ENCODE measurements at places on chromosomes 12 and 14.

- DNase-seq = peak; percentile 80
Observed at GRCh38 chr14:24806061-24806678, 172.2 kb upstream of the GZMB start.

GRCh38 chr14:58815161-58815701 lies 177.5 kb downstream of the DACT1 start:
- no peak for DNase-seq

DNA sequence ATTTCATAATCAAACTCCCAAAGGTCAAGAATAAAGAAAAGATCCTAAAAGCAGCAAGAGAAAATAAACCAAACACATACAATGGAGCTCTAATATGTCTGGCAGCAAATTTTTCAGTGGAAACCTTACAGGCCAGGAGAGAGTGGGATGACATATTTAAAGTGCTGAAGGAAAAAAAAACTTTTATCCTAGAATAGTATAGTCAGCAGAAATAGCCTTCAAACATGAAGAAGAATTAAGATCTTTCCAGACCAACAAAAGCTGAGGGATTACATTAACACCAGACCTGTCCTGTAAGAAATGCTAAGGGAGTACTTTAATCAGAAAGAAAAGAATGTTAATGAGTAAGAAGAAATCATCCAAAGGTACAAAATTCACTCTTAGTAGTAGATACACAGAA lies 215.7 kb upstream of the IGF1 start:
- no peak for DNase-seq

DNA sequence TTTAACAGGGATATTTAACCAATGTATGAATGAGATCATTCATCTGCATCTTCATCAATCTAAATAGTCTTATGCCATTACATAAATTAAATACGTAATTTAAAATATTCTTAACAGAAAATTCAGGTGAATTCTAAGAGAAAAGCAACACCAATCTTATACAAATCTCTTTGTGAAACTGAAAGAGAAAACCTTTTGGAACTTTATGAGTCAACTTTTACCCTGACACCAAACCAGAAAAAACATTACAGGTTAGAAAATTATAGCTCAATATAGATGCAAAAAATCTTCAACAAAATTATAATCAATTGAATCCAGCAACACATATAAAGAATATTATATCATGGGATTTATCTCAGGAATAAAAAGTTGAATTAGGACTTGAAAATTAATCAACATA lies 3.4 kb downstream of the GLIPR1L1 start:
- DNase-seq = no peak

- no peak for DNase-seq
Observed at GRCh38 chr14:44010595-44010994, 496.5 kb downstream of the FSCB start.

GRCh38 chr12:50021031-50021430 lies 4.3 kb downstream of the RACGAP1 start:
- DNase-seq = no peak

DNA sequence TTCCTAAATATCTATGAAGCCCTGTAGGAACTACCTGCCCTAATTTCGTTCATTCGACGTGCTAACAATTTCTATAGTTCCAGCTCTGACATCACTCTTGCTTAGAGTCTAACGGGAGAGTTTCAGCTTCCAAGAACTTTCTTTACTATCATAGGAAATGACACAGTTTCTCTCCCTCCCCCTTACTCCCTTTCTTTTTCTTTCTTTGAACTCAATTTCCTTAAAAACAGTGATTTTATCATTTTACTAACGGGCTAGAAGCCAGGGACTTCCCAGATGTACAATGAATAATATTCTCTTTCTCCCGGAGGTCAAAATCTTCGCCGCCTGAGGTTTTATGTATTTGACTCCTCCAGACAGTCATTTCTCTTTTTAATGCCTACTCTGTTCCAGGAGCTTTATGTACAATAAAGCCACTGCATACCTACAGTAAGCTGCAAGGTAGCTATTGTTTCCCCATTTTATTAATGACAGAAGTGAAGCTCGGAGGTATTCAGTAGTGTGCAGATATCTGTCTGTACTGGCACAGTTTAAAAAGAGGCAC lies 15.7 kb downstream of the SMCO2 start:
- no peak for DNase-seq

DNA sequence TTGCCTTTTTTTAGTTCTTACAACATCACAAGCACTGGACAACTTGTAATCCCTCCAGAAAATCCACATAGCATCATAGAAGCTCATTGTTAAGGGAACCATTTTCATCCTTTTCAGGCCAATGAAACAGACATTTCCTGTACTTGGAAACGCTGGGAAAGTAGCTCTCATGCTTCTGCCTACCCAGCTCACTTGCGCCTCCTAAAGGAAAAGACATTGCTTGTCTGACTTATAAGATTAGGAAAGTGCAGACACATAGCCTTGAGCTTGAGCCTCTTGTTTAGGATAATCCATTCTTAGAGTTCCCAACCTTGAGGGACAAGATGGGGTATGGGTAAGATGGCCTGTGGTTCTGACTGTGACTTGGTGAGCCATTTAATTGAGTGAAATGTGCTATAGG lies 589.5 kb downstream of the NOVA1 start:
- peak; percentile 85 for DNase-seq

- DNase-seq = no peak
Observed at GRCh38 chr14:20409226-20409625, 4.1 kb downstream of the TEP1 start.

DNA sequence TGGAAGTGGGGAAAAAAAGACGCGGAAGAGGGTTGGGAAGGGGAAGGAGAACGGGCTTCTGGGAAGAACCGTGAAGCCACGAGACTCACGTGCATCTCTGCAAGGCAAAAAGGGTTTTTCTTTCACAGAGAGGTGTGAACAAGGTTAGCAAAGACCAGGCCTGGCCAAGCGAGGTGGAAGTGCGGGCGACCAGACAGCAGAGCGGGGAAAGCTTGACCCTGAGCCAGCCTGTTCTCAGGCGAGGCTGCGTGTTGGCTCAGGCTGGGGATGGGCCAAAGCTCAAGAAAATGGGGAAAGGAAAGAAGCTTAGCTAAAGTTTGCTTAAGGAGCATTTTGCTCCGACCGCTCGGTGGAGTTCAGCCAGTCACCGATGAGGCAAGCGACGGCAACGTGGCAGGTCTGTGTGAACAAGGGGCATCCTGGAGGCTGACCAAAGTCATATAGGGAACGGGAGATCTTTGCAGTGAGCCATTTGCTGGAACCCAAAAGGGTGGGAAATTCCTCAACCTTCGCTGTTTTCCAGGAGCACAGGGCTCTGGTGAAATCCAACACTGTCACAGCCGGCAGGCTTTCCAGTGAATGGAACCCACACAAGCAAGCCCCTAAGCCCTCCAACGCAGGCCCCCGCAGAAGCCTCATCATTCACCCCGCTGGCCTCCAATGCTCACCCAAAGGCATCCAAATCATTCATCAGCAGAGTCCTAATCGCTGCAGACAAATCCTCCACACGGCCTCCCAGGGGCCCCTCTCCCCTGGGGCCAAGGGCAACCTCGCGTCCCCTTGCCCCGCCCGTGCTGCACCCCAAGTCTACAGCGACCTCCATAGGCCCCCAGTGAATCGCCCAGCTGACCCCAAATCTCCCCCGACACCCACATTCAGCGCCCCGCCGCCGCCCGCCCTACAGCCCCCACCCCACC lies 754 bp downstream of the ZNF605 start:
- DNase-seq = peak; percentile 84

GRCh38 chr12:105968025-105968424 lies 170.7 kb downstream of the NUAK1 start:
- no peak for DNase-seq

GRCh38 chr12:67540920-67541624 lies 107.5 kb upstream of the DYRK2 start:
- no peak for DNase-seq

DNA sequence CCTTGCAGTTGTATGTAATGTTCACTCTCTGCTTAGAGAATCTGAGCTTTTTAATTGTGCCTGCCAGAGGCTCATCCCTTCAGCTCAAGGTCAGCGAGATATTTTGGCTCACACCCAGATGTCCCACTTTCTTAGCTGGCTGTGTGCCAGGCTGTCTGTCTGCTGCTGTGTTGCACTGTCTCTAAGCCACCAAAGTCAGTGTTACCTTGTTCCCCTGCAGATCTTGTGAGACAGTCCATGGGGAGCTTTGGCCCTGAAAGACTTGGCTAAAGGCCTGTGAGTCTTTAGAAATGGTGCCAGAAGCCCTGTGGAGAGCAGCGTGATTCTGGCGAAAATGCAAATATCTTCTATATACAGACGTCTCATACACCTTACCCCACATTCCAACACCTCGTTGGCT lies 293.7 kb downstream of the TTC6 start:
- DNase-seq = peak; percentile 16

- DNase-seq = no peak
Observed at GRCh38 chr12:126950266-126950665, 1316.7 kb upstream of the TMEM132C start.

- no peak for DNase-seq
Observed at GRCh38 chr12:117134059-117134458, 34.8 kb upstream of the TESC start.

GRCh38 chr12:27751386-27752047 lies 28.5 kb upstream of the KLHL42 start:
- DNase-seq = no peak

- DNase-seq = no peak
Observed at GRCh38 chr14:95341564-95341963, 21.9 kb upstream of the CLMN start.

GRCh38 chr14:101405171-101405883 lies 156.0 kb upstream of the DIO3 start:
- DNase-seq = no peak

All from mesendoderm (in vitro differentiated cells).